ENCODE measurements at places on chromosomes 7 and 10.
A peak's percentile ranks its signal among the peaks of the same experiment; 100 is the strongest.

DNA sequence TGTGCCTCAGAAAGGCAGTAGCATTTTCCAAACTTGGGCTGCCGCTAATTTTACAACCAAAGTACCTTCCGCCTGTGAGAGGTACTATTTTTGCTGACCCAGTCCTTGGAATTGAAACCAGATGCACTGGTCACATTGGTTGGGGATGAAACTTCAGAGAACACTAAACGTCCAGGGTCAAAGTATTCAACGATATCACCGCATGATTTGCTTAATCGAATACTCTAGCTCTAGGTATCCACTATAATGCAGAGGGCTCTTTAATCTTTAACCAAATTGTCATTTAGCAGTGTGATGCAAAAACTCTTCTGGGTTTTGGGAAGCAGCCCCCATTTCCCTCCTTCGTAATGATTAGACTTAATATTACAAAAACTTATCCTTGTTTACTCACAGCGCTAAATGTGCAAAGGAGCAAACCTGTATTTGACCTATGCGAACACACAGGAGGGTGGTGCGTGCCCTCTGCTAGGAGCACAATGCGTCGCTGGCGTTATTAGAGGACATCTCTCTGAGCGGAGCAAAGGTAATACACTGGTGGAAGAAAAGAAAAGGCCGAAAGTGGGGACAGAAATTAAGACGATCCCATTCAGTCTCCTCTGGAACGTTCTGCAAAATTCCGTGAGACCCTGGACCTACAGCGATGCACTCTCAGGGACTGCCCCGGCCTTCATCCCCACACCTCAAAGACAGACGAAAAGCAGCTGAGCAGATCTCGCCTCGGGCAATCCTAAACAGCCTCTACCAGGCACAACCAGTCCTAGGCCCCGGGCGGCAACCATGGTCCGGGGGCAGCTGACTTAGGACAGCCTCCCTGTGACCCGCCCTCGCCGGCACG, 916 bp upstream of the EEPD1 start:
- H3K27ac ChIP-seq = peak overlapping the region; percentile 75
- H3K4me1 ChIP-seq = peaks cover 39% of the 10 kb centered on the region
- no peak overlapping the region for H3K4me3 ChIP-seq
- H3K36me3 ChIP-seq = no peaks in the 10 kb centered on the region

DNA sequence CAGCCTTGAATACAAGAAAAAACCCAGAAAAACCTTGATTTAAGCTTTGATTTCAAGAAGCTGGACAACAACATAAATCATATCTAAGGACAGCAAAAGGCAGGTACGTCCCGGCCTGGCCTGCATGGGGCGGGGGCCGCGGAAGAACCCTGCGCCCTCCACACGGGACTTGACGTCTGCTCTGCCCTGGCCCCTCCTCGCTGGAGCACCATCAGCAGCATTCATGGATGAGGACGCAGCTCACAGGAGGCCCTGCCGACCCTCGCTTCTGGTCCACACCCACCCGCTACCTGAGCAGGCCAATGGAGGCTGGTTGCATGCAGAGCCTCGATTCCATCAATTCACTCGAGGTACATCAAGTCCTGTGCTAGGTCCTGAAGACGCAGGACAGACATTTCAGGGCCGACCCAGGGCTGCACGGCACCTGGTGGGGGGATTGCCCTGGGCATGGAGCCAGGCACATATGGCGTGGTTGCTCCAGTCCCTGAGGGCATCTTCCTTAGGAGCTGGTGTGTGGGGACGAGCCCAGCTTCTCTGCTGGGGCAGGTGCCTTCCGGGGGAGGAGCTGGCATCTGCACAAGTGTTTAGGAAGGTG, 63.1 kb upstream of the NKX6-2 start:
- H3K4me3 ChIP-seq = no peak overlapping the region
- H3K4me1 ChIP-seq = peaks cover 9% of the 10 kb centered on the region
- no peaks in the 10 kb centered on the region for H3K36me3 ChIP-seq

DNA sequence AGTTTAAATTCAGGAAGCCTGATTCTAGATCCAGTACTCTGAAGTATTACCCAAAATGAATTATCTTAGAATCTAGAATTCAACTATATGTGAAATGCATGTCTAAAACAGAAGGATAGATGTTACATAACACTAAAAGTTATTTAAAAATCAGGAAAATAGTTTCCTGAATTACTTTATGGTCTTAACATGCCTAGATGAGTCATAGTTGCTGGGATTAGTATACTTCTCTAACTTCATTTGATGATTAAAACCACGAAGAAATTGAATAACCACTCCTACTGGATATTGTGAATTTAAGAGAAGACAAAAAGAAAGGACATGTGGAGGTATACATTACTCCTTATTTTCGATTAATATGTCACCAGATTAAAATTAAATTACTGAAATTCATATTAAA, 65.5 kb downstream of the ATAD1 start:
- no peaks in the 10 kb centered on the region for H3K36me3 ChIP-seq
- no peak overlapping the region for H3K27ac ChIP-seq
- DNase-seq = no peak
- H3K27me3 ChIP-seq = no peaks in the 10 kb centered on the region

- peak overlapping the region; percentile 81 for H3K27ac ChIP-seq
- no peaks in the 10 kb centered on the region for H3K36me3 ChIP-seq
- peak overlapping the region; percentile 95 for H3K4me3 ChIP-seq
- H3K27me3 ChIP-seq = no peaks in the 10 kb centered on the region
Observed at GRCh38 chr7:112938863-112939573, 147.6 kb downstream of the GPR85 start.

DNA sequence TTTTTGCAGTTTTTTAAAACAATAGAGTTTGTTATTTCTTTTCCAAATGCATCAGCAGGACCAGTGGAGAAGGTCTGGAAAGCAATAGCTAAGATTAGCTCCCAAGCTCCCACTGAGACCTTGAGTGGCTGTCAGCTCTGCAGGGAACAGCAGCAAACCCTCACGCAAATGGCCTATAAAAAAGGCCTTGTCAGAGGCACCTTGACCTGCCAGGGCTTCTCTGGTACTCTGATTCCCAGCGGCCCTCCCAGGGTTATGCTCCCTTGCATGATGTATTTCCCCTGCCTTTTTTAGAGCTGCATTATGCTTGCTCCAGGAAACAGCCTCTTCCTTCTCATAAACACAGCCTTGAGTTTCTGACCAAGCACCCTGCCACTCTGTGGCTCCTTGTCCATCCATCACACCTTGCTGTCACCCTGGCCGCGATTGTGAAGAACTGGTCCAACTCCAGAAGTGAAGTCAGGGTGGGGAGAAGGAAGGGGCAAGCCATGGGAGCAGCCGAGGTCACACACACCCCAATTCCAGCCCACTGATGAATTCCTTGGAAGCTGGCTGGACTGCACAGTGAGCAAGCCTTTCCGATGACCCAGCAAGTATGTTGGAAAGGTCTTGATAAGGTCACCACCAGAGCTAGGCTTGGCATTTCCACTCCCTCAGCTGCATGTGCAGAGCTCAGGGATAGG, 35.3 kb upstream of the NKX2-3 start:
- H3K36me3 ChIP-seq = no peaks in the 10 kb centered on the region
- DNase-seq = no peak
- H3K4me1 ChIP-seq = no peaks in the 10 kb centered on the region
- no peaks in the 10 kb centered on the region for H3K27me3 ChIP-seq
- no peak overlapping the region for H3K27ac ChIP-seq

DNA sequence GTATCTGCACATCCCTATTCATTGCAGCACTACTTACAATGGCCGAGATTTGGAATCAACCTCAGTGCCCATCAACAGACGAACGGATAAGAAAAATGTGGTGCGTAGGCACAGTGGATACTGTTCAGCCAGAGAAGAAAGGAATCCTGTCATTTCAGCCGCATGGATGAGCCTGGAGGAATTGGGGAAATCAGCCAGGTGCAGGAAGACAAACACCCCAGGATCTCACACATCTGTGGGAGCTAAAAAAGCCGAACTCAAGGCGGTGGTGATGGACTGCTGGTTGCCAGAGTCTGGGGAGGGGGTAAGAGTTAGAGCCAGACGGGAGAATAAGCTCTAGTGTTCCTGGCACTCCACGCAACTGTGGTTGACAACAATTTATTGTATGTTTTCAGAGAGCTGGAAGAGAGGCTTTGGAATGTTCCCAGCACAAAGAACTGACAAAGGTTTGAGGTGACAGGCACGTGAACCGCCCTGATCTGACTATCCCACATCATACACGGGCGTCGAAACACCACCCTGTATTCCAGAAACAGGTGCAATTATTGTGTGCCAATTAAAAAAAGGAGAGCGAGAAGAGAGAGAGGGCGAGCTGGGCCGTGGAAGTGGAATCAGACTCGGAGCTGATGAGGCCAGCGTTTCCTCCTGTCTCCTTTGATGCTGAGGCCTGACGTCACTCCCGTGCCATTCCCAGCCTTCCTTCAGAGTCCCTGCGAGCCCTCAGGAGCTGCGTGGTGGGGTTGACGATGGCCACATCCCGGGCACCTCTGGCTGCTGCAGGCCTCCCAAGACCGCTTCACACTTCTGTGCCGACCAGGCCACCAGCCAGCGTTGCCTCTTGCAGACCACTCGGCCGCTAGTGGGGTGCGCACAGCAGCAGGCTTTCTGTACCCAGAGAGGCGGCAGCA, 189.5 kb downstream of the DNAJB6 start:
- no peaks in the 10 kb centered on the region for H3K4me1 ChIP-seq
- no peak overlapping the region for H3K4me3 ChIP-seq
- H3K27ac ChIP-seq = no peak overlapping the region
- H3K36me3 ChIP-seq = no peaks in the 10 kb centered on the region
